ENCODE measurements at places on chromosomes 12 and 14. TPM values are rescaled to one million over a fixed set of nuclear protein-coding genes. Genes with fewer than 3 reads are reported as not detected.

Gene TM9SF1
- 36.9 TPM for total RNA-seq

Gene MANSC4
- total RNA-seq, result not detected

Gene CIT
- total RNA-seq, result 9.2 TPM

Gene PLBD1
- 8.7 TPM for total RNA-seq

Gene PRKCH
- 19.9 TPM for total RNA-seq

Gene AHNAK2
- total RNA-seq, result 152 TPM

Gene PRB2
- total RNA-seq, result not detected

Gene PTHLH
- total RNA-seq, result 4.4 TPM

Gene SLC15A5
- total RNA-seq, result not detected

Gene SAV1
- 34.2 TPM for total RNA-seq

Gene SYT1
- total RNA-seq, result 12.7 TPM

Gene BMP4
- 30.0 TPM for total RNA-seq

Gene KLHL33
- 0.33 TPM for total RNA-seq

Gene A2M
- total RNA-seq, result 234 TPM
